ENCODE measurements at places on chromosomes 5 and 9. TPM values are rescaled to one million over a fixed set of nuclear protein-coding genes. Genes with fewer than 3 reads are reported as not detected.

DNA sequence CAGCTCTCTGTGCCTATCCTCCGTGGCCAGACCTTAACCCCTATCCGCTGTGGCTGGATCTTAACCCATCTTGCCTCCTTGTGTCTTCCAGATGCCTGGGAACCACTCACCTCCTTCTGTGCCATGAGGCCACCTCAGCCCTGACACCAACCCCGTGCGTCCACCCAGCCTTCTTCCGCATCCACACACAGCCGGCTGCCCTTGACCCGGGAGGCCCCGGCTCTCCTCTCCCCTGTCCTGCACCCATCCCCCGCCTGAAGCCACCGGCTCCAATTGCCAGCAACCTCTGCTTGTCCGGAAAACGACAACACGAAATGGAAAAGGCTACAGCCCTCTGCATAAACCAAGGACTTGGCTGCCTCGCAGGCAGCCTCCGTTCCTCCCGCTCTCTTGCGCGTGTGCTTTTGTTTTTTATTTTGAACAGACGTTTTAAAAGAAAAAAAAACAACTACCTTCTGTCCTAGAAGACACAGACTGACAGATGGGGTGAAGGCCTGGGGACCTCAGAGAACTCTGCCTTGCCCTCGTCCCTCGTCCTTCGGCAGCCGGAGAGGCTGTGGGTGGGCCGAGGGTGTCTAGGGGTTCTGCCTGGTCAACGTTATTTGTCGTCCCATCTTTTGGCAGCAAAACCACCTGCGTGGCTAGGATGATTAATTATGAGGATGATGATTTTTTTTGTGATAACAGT lies 32.5 kb upstream of the HMCN2 start:
- no peak for DNase-seq

- no peak for DNase-seq
These were observed 96.7 kb downstream of the MRPS27 start for GRCh38 chr5:72223371-72223770.

DNA sequence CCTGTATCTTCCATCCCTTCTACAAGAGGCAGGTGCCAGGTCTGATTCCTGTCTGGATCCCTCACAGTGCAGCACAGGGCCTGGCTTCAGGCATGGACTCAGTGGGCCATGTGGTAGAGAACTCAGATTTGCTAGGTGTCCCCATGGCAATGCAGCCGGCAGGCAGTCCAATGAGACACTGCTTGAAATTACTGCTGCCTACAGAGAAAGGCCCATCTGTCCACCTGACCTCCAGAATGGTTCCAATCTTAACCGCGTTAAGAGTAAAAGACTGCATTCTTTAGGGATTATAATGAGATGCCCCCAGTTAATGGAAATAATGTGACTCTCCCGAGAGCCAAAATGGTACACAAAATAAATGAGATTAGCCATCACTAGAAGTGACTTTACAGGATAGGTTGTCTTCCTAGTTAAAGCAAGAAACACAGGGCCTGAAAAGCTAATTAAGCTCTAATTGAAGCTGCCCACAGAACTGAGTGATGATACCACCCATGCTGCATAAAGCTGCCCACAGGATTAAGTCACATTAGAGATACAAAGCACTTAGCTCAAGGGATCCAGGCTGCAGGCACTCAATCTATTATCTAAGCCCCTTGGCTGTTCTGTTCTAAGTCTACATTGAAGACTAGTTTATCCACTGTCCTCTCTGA lies 11.4 kb downstream of the FAM193B start:
- no peak for DNase-seq

GRCh38 chr9:110142253-110142652 lies 65.7 kb downstream of the C9orf152 start:
- DNase-seq: no peak

GRCh38 chr5:15796096-15796495 lies 296.1 kb downstream of the FBXL7 start:
- no peak for DNase-seq

DNA sequence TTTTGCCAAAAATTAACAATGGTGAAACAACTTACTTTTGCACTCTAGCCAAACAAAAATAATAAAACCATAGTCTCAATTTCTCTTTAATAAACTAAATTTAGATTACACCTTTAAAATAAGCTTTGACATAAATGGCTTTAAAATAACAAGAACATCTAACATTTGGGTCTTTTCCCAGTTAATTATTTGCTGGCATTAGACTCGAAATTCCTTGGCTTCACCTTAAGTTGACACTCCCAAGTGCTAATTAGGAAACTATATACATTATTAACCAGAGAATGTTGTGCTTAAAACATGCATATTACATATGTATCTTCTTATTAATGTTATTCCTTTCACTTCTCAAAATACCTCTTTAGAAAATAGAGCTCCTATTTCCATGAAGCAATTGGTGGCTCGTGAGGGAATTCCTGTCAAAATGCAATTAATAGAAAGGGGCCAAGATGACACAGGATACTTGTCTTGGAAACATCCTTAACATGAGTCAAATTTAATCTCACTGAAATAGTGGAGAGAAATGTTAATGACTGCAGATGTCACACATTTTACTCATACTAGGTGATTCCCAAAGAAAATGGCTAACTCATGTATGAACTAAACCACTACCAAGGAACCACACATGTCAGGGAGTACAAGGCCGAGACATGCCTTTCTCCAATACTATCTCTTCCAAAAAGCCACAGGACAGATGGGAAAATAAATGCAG lies 932.9 kb upstream of the DMAC1 start:
- no peak for DNase-seq

DNA sequence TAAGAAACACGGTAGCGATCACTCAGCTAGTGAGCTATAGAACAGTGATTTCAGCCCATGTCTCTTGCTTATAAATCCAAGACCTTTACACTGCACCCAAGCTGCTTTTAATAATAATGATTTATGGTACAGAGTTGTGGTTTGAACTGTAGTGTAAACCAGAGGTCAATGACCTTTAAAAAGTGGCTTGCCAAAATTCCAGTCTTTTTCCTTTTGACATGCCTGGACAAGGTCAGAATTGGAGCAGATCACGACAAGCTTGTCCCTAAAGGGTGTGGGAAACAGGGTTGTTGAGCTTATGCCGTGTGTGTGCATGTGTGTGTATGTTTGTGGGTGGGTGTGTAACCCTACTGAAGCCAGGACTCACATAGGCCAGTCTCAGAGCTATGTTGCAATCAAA lies 225.3 kb upstream of the CLINT1 start:
- DNase-seq: no peak

GRCh38 chr5:36744773-36745589 lies 131.6 kb upstream of the NIPBL start:
- DNase-seq: no peak

GRCh38 chr9:110837401-110838005 lies 168.9 kb downstream of the MUSK start:
- DNase-seq: no peak

GRCh38 chr5:113748403-113748802 lies 234.9 kb downstream of the YTHDC2 start:
- DNase-seq: peak; percentile 27

DNA sequence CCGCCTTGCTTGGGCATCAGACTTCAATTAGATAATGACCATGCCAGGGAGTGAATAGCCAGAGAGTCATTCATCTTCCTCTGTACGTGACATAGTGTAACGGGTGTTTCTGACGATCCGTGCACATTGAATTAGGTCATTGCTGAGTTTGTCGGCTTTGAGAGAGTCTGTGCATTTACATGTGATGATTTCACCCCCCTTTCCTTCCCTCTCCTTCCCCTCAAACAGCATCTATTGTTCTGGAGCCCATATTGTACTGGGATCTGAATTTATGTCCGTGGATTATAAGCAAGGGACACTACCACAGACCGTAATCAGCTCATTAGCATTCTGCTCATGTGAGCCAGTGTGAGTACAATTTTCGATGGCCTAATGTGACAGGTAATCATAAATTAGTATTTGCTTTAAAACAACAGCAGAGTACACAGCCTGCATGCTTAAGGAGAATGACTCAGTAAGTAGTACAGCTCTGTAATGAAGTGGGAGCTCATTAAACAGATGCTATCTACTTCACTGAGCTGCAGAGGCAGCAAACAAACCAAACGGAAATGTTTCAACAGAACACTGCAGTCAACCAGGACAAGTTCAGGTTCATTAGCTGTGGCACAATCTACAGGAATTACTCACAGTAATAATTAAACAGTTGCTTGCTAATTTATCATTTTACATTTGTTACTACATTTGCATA lies 302.1 kb downstream of the CSNK1G3 start:
- DNase-seq: peak; percentile 31

GRCh38 chr9:120078112-120078511 lies 501.9 kb downstream of the CDK5RAP2 start:
- DNase-seq: no peak

DNA sequence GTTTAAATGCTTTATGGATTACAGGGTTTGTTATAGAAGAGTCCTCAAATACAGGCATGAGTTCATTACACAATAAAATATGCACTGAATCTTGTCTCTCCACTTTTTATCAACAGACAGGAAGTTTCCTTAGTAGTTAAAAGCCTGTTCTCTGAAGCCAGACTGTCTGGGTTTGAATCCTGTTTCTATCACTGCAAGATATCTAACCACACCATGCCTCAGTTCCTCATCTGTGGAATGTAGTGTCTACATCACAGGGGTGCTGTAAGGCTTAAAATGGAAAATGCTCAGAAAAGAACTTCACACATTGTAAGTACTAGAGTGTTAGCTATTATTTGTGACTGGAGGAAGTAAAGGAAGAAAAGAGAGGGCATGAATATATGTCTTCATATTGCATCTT lies 9.3 kb downstream of the LIX1 start:
- no peak for DNase-seq

DNA sequence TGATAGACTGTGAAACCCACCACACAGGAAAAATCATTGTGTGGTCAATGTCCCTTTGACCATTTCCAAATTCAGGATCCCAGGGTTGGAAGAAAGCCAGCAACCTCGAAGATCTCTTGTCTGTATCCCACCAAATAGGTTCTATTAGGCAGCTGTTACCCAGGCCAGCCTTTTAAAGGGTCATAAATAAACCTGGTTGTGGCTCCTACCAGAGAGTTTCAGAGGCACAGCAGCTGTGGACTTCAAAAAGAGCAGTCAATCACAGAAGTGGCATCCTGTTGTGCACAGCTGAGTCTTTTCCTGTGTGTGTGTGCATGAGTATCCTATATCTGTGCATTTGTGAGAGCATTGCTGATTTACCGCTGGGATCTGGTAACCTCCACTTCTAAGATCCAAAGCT lies 23.7 kb upstream of the OR2S2 start:
- no peak for DNase-seq

- no peak for DNase-seq
These were observed 175.7 kb downstream of the FRMD3 start for GRCh38 chr9:83362341-83362995.

- no peak for DNase-seq
These were observed 125.6 kb downstream of the TRIO start for GRCh38 chr5:14268738-14269137.

GRCh38 chr5:149767281-149767550 lies 37.1 kb downstream of the PPARGC1B start:
- DNase-seq: no peak

- DNase-seq: no peak
These were observed 157.9 kb upstream of the FBN2 start for GRCh38 chr5:128695791-128696530.

GRCh38 chr5:138115254-138115653 lies 24.0 kb downstream of the NME5 start:
- no peak for DNase-seq

DNA sequence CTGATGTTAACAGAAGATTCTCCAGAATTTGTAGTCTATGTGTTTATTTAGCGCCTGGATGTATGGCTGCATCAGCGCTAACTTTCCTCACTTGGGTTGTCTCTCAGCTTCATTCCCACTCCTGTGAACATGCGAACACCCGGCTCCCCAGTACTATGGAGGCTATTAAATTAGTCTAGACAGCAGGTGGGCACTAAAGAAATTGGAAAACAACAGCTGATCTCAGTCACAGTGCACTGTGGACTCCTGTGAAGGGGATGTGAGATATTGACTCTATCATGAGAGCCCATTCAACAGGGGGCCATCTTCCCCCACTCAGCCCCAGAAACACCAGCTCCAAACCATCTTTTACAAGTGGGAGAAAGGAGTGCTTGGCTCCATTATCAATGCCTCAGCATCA lies 471.0 kb downstream of the KDM4C start:
- DNase-seq: no peak

- DNase-seq: no peak
These were observed 92.9 kb upstream of the MTAP start for GRCh38 chr9:21709464-21710058.

DNA sequence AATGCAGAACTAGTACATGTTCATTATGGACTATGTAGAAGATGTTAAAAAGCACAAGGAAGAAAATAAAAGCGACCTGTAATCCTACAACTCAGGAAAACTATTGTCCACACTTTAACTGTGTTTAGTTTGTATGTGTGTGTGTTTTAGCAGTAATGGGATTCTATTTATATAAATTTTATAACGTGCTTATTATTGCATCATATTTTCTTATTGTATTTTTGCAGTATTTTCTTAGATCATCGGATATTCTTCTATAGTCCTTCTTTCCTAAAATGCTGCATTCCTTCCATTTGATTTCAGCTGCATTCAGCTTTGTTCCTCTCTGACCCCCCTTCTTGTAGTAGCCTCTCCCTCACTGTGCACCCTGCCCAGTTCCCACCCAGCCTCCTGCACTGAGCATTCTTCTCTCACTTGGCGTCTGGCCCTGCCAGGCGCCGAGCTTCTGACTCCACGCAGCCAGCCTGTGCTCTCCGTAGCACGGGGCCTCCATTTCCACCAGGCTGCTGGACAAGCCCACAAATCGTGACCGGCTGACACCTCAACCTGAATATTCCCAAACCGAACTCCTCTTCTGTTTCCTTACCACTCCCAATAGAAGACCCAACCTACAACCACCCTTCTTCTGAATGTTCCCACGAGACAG lies 39.9 kb downstream of the MVB12B start:
- DNase-seq: no peak

DNA sequence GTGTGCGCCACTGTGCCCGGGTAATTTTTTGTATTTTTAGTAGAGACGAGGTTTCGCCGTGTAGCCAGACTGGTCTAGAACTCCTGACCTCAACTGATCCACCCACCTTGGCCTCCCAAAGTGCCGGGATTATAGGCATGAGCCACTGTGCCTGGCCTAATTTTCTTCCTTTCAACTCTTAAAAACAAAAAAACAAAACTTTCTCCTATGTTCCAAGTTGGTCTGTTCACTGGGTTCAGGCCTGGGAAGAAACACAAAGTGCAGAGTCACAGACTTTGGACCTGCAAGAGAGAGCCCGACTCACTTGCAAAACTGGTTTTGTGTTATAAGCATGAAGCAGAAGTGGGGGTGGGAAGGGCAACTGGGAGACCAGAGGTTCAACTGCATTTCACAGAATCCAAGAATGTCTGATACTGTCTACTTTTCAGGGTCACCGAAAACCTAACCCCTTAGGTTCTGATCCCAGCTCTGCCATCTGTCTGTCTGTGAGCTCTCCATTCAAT lies 5.2 kb upstream of the HDHD3 start:
- DNase-seq: no peak

The SPATA6L gene
- 3.8 TPM for total RNA-seq

The CCL21 gene
- total RNA-seq: 0.64 TPM

The ACTBL2 gene
- 2.8 TPM for total RNA-seq

The PAEP gene
- not detected for total RNA-seq

The MLANA gene
- not detected for total RNA-seq

The GABRA6 gene
- total RNA-seq: not detected

The PTPDC1 gene
- 12.7 TPM for total RNA-seq

The FYB1 gene
- not detected for total RNA-seq

The F2RL2 gene
- 30.9 TPM for total RNA-seq

The GDNF gene
- total RNA-seq: 0.10 TPM
